NCI-H1436 (cell line): ENCODE measurements at places on chromosomes 12 and 14.

DNA sequence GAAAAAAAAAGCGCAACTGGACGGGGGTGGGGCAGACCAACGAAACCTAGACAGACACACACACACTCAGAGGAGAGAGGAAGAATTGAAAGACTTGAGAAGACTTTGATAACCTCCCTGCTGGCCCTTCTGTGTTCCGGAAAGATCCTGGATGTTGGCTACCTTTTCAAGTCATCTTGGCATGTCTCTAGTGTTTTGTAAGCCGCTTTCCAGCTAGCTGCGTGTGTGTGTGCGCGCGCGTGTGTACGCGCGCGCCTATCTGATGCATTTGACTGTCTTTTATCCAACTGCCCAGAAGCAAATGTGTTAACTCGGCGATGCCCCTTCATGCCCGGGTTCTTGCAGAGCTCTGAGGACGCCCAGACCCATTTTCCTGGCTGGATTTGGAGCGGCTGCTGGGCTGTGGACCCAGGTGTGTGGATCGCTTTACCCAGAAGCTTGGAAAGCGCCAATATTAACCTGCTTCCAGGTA, 664 bp downstream of the LRFN5 start:
- no peak for DNase-seq

DNA sequence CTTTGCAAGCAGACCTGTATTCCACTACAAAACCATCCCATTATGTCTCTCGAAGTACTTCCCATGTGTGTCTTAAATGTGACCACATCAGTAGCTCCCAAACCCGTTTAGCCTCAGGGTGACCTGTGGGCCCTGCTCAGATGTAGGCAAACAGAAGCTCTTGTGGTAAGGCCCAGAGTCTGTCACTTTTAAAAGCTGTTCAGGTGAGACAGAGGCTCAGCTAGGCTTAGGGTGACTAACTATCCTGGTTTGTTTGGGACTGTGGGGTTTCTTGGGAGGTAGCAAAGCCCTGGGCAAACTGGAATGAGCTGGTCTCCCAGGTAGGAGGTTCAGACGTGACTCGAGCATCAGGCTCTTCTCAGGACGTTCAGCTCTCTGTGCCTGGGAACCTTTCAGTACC, 64.5 kb upstream of the VASH1 start:
- no peak for DNase-seq

DNA sequence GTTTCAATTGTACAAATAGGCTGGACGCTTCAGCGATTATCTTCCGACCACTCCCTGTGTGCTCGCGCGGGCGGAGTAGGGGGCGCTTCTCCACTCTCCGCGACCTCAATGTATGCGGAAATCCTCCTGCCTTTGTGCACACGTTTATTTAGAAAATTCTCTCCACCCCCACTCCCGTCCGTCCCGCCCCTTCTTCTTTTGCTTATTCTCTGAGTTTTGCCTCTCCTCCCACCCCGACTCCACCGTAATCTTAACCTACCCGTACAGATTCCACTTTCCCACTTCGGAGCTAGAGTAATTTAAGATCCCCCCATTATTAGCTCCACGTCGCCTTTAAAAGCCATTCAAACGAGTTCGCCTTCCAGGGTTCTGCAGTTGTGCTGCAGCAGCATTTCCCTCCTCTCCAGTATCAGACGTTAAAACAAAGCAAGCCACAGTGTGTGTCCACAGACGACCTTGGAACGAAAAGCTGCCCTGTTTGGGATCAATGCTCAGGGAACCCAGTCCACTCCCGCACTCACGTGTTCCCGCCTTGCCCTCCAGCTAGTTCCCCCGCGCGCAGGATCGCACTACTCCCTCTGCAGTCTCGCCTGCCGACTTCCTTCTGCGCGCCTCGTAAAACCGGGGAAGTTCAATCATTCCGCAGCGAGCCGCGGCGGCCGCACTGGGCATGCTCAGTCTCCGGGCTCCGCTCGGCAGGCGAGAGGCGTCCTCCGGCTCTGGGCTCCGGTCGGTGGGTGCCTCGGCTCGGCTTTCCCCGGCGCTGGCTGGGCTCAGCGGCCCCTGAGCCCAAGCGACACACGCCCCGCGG, at the start of gene ANO6:
ANO6 (plus strand) TSS at position 677 of the 811 bp plus-strand sequence. CDS start 227 bp downstream, outside the sequence.
- peak; percentile 74 for DNase-seq

GRCh38 chr12:62843716-62844115, 91.2 kb downstream of the PPM1H start:
- no peak for DNase-seq

DNA sequence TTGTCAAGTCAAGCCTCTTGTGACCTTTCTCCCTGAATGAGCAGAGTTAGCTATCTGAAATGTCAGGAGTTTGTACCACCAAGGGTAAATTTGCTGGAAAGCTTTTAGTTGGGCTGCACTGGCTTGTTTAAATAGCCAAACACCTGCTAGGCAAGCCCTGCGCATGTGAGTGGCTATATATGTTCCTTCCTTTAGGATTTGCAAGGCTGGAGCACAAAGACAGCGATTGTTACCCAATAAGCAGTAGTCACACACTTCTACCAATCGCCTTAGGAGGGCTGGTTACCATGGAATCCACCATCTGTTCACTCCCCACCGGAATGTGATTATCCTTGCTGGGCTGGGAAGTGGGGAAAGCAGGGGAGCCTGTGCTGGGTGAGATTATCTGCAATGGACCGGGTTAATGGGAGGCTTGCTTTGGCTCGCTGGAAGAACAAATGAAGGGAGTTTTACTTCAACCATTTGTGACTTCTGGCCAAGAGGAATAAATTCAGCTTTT, 102.5 kb downstream of the FGD4 start:
- DNase-seq, result peak; percentile 20

GRCh38 chr12:123153906-123154305, 3.0 kb upstream of the PITPNM2 start:
- no peak for DNase-seq

GRCh38 chr12:57545809-57546437, 1.1 kb downstream of the DCTN2 start:
- DNase-seq, result no peak

GRCh38 chr14:104973135-104973384, 5.1 kb downstream of the AHNAK2 start:
- no peak for DNase-seq

GRCh38 chr12:23376238-23376637, 573.2 kb downstream of the SOX5 start:
- DNase-seq, result no peak

DNA sequence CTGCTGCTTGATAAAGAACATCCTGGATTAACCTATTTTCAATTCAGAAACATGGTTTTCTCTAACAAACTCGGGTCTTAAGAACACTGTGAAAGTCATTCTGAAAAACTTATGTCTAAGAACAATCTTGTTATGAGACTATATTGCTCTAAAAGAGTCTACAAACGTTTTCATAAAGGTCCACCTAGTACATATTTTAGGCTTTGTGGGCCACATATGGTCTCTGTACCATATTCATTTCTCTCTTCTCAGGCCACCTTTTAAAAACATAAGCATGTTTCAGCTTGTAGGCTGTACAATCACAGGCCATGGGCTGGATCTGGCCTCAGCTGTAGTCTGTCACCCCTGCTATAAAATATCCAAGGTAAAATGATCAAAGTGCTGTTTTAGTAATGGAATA, 39.9 kb downstream of the PPP4R3A start:
- no peak for DNase-seq
